Fibroblast of skin of left biceps (primary cell): ENCODE measurements at places on chromosomes 7 and 10.

- DNase-seq = no peak
Observed at GRCh38 chr7:117393781-117394180, 33.5 kb downstream of the ASZ1 start.

DNA sequence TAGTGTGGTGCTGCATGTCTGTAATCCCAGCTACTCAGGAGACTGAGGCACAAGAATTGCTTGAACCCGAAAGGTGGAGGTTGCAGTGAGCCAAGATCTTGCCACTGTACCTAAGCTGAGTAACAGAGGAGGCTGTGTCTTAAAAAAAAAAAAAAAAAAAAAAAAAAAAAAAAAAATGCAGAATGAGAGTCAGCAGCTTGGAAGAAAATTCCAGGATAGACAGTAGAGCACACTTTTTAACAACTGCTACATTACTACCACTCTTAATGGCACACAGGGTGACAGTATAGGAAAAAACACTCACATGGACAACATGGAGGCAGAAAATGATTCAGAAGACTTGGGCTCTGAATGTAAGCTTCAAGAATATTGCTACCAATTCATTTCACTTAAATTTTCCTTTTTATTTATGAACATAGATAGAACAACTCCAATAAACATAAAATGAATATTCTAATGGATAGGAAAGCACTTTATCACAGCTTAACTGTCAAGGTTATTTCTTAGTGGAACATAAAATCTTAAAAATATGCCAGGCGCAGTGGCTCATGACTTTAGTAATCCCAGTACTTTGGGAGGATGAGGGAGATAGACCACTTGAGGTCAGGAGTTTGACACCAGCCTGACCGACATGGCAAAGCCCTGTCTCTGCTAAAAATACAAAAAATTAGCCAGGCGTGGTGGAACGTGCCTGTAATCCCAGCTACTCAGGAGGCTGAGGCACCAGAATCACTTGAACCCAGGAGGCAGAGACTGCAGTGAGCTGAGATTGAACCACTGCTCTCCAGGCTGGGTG lies 31.5 kb downstream of the CHCHD3 start:
- no peak for DNase-seq

- no peak for DNase-seq
Observed at GRCh38 chr7:124250297-124251034, 217.6 kb upstream of the TMEM229A start.

DNA sequence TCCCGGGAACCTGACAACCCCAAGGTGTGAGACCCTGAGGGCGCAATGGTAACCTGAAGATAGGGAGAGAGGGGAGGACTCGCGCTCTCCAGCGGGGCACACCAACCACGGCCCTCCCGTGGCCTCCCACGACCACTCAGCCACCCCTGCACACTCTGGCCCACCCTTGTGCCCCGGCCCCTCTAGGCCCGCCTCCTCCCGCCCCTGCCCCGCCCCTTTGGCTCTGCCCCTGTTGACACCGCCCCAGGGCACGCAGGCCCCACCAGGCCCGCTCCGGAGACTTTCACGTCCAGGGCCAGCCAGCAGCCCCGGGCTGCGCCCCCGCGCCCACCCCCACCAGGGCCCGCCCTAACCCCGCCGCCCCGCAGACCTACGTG lies 10.9 kb downstream of the ATG9B start:
- DNase-seq = no peak

GRCh38 chr10:3452173-3452626 lies 279.6 kb upstream of the PITRM1 start:
- peak; percentile 94 for DNase-seq

- DNase-seq = no peak
Observed at GRCh38 chr10:119323085-119324016, 116.0 kb downstream of the GRK5 start.

DNA sequence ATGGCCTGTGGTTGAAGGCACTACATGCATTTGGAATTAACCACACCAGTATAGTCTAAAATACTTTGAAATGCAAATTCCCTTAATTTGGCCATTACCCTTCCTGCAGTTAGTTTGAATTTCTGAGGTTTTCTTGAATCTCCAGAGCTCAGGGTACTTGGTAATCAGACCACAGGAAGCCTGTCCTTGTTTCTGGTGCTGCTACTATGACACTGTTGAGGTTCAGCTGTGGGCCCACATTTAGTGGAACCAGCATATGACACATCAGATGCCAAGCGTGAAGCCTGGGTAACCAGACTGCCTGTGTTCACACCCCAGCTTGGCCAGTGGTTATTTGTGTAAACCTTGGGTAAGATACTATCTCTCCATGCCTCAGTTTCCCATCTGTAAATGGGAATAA lies 124.3 kb downstream of the SNX10 start:
- DNase-seq = no peak

GRCh38 chr7:29300026-29300480 lies 105.5 kb downstream of the CHN2 start:
- no peak for DNase-seq

DNA sequence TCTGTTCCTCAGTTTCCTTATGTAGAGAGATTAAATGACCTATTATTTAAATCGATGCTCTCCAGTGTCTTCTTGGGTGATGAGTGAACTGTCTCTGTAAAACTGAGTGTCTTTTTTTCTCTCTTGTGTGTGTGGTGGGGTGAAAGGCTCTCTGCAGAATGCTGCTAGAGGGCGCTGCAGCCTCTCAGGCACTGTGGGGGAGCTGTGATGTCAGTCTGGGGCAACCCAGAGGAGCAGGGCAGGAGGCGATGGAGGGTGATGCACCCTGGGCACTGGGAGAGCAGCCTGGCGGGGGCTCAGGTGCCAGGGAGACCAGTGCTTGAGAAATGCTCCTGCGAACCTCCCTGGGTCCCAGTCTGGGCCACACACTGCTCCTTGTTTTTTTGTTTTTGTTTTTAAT lies 110.1 kb upstream of the POM121L12 start:
- no peak for DNase-seq

DNA sequence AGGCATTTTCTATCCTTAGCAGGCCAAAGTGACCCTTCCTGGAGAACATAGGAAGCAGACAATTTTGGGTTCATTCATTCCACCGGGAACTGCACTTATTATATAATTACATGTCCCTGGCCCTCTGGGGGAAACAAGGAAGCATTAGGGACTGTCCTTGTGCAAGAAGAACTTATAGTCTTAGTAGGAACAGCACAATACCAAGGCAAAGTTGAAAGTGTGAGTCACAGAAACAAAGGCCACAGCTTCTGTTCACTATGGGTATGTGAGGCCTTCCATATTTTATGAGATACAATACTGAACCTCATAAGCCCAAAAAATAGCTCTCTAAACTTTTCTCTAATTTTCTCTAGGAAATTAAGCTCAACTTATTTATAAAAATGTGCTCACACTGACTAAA lies 18.4 kb upstream of the AKR1B10 start:
- DNase-seq = no peak

DNA sequence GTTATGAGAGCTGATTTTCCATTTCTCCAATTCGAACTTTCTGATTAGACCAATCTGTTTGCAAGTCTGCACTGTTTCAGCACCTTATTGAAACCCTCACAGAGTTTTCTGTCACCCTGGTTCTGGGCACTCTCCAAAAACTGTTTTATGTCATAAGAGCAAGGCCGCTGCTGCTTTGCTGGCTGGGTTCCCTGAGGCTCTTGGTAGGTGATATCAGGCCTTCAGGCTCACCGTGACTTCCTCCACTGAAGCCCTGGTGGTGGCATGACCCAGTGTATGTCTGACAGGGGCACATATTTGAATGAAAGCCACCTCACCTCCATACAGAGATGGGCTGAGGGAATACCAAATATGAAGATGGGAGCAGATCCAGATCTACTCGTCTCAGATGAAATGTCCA lies 8.3 kb downstream of the RABGEF1 start:
- no peak for DNase-seq
